ENCODE measurements at places on chromosomes 6 and 20.

- DNase-seq: no peak
Measured at GRCh38 chr6:15284743-15285142, 38.9 kb downstream of the JARID2 start.

DNA sequence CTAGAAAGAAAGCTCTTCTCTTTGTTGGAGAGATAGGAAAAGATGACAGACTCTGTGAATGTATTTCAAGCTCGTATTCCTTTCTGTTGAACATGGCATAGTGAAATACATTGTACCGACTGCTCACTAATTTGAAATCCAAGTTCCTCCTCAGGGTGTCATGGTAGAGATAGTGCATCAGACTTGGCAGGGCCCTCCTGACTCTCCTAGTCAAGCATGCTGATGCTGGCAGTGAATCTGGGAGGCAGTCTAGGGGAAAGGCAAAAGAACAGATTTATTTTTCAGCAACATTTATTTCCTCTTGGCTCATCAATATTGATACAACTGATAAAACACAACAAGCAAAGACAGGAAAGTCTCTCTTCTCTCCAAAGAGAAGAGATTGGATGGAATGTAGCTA, 356.3 kb upstream of the IRAK1BP1 start:
- DNase-seq: no peak

GRCh38 chr20:46332373-46333160, 24.3 kb upstream of the CDH22 start:
- DNase-seq: no peak

GRCh38 chr6:137697267-137697938, 169.7 kb upstream of the TNFAIP3 start:
- no peak for DNase-seq

- DNase-seq: no peak
Measured at GRCh38 chr6:1278061-1278720, 33.7 kb upstream of the FOXQ1 start.

DNA sequence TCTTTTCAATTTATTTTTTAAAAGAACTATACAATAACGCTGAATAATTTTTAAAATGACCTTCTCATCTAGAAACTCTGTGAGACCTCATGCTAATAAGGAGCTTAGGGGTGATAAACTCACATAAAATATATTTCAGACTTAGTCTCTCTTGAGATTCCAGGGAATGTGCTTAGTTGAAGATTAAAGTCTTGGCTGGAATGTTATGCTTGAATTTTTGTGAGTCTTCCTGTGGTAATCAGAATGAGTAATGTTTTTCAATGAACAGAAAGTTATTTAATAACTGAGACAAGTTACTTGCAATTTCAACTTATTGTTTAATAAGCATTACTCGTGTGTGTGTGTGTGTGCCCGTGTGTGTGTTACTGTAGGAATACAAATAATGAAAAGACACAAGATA, 379.9 kb upstream of the EPHA7 start:
- DNase-seq: no peak

- DNase-seq: no peak
Measured at GRCh38 chr20:33145521-33145920, 22.4 kb upstream of the BPIFA2 start.

DNA sequence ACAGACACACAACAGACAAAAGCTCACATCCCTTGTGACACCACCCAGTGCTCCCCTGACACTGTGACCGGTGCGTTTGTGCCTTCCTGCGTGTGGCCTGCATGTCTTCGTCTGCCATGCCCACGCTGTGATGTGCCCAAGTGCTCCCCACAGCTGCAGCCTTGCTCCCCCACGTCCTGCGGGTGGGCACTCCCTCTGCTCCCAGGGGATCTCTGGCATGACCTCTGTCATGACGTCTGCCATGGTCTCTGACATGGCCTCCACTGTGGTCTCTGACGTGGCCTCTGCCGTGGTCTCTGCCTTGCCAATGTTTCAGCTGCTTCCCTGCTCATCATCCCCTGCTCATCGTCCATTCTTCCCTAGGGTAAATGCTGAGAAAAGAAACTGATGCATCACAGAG, 200.9 kb downstream of the DLL1 start:
- DNase-seq: no peak

GRCh38 chr20:32252189-32252588, 25.3 kb upstream of the KIF3B start:
- DNase-seq: peak; percentile 74

DNA sequence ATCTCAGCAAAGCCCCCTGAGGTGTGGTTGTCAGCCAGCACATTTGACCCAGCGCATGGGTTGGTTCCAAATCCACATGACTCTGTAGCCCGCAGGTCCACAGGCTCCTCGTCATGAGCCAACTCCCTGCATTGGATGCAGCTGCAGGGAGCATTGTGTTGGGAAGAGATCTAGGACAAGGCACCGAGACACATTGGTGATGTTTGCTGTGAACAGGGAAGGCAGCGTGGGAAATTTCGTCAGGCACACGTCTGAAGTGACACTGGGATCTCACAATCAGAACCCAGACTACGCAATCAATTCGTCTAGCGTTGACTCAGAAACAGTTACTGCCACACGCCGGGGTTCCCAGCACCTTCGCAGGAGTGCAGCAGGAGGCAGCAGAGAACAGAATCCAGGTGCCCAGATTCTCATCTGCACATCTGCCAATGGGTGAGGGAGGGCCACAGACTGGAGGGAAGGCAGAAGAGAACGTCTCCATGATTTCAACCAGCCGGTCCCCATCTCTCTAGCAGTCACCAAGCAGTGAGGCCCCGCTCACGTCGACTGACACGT, 177.0 kb downstream of the TTLL2 start:
- no peak for DNase-seq

- peak; percentile 51 for DNase-seq
Measured at GRCh38 chr6:524803-525202, 132.1 kb downstream of the HUS1B start.

- DNase-seq: no peak
Measured at GRCh38 chr6:97049253-97050011, 124.9 kb downstream of the KLHL32 start.

DNA sequence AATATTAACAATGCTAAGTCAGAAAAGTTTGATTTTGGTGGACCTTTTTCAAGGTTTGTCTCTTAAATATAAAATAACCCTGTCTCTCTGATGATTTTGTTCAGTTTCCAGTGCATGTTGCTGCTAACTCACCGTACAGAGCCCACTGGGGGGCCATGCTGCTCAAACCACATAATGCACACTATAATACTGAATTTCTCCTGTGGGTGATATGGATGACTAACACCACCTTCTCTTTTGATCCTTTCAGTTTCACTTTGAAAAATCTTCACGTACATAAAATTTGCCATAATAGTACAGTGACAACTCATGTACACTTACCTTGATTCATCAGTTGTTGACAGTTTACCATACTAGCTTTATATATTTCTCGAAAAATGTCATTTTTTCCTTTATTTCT, 506.6 kb upstream of the MAN1A1 start:
- peak; percentile 14 for DNase-seq

- no peak for DNase-seq
Measured at GRCh38 chr20:59665656-59666555, 61.6 kb downstream of the PHACTR3 start.

GRCh38 chr6:148758492-148758891, 11.7 kb downstream of the UST start:
- no peak for DNase-seq

- DNase-seq: no peak
Measured at GRCh38 chr20:588932-589672, 21.0 kb downstream of the TCF15 start.

- DNase-seq: no peak
Measured at GRCh38 chr6:157798851-157799250, 24.2 kb upstream of the SNX9 start.

DNA sequence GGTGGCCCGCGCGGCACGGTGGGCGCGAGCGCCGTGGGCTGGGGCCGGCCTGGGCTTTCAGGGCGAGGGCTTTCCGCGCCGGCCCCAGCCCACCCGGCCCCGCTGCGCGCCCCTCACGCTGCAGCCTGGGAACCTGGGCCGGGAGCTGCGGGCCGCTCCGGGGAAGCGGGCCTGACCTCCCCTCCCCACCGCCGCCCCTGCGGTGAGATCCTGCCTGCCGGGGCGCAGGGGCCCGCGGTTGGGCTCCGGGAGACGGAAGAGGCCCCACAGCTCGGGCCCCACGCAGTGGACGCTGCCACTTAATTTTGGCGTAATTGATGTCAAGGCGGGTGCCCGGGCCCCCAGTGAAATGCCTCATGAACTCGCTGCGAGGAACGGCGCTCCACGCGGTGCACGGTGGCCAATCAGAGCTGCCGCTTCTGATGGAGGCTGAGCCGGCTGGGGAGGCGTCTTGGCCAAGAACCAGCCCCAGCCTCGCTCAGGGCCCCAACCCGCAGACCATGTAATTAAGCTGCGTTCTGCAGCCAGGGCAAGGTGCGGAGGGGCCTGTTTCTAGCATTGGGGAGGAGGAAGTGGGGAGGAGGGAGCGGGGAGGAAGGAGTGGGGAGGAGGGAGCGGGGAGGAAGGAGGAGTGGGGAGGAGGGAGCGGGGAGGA, 96.1 kb upstream of the BHLHE23 start:
- DNase-seq: peak; percentile 72

GRCh38 chr6:126048635-126049034, 62.3 kb downstream of the TRMT11 start:
- no peak for DNase-seq

- no peak for DNase-seq
Measured at GRCh38 chr6:43992126-43992663, 135.1 kb downstream of the MRPL14 start.
